ENCODE measurements at places on chromosomes 5 and 9.

GRCh38 chr5:90783460-90784333 lies 225.1 kb downstream of the ADGRV1 start:
- DNase-seq = peak; percentile 35

GRCh38 chr9:126564128-126564527 lies 49.6 kb upstream of the LMX1B start:
- DNase-seq = no peak

GRCh38 chr9:17130291-17130690 lies 4.5 kb upstream of the CNTLN start:
- DNase-seq = no peak

GRCh38 chr5:75933489-75933888 lies 149.7 kb upstream of the SV2C start:
- DNase-seq = no peak

- no peak for DNase-seq
These were observed 14.2 kb upstream of the SERINC5 start for GRCh38 chr5:80269991-80270438.

- no peak for DNase-seq
These were observed 11.4 kb downstream of the CTNND2 start for GRCh38 chr5:11892832-11893231.

DNA sequence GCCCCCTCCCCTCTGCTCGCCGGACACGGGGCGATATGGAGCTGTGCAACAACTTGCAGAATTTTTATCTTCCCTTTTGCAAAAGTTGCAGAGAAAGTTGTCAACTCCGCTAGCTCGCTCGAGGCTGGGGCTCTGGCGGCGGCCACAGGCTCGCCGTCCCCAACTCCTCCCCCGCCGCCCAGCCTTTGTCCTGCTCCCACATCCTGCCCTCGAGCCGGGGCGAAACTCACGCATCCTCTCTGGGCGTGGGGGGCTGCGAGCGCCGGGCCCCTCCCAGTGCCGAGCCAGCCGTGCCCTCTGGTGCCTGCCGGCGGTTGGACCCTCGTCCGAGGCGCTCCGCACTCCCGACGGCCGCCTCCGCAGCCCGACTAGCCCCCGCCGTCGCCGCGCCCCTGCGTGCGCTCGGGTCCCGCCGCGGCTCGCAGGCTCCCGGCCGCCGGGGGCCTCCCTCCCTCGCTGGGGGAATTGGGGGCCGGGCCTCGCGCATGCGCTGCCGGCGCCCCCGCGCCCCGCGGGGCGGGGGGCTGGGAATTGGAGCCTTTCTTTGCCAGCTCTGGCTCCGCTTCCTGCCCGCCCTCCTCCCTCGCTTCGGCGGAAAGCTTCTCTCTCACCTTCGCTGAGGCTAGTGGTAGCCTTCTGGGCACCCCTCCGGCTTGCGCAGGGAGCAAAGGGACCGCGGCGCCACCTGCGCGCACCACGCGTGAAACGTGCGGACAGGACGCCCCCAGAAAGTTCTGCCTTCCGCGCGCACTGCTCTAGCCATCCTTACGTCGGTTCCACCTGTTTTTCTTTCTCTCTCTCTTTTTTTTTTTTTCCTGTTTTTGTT lies at the start of gene CCNJL:
TSS of gene CCNJL (minus strand) at position 431 of the 826 bp plus-strand sequence. CDS start 641 bp downstream, outside the sequence.
- no peak for DNase-seq

DNA sequence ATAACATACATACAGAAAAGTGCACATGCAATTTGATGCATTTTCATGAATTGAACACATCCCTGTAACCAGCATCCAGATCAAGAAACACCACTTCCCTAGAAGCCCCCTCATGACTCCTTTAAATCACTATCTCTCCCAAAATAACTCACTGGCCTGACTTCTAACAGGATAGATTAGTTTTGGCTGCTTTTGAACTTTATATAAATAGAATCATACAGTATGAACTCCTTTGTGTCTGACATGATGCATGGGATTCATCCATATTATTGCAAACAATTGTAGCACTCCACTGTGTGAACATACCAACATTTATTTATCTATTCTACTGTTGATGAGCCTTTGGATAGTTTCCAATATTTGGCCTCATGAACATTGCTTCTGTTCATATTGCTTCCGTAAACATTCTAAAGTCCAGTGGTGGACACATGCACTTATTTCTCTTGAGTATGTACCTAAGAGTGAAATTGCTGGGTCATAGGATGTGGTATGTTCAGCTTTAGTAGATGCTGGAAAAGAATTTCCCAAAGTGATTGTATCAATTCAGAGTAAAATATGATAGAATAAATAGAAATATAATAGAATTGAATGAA lies 148.7 kb upstream of the GDNF start:
- DNase-seq = no peak

DNA sequence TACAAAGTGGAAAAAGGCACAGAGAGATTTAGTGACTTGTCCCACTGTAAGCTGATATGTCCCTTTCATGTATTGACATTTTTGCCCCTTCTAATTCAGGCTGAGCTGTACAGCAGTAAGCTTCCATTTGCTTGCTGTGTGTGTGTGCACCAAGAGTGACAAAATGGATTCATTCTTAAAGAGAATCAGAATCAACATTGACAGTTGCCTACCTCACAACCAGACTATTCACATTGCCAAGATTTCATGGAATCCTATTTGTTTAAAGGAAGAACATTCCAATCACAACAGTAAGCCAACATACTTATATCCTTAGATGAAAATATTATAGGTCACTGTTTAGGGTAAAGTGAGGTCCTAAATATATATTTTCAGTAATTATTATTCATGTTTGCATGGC lies 102.6 kb downstream of the TMEM232 start:
- DNase-seq = no peak

GRCh38 chr9:8963885-8964284 lies 1164.3 kb upstream of the DMAC1 start:
- DNase-seq = no peak

DNA sequence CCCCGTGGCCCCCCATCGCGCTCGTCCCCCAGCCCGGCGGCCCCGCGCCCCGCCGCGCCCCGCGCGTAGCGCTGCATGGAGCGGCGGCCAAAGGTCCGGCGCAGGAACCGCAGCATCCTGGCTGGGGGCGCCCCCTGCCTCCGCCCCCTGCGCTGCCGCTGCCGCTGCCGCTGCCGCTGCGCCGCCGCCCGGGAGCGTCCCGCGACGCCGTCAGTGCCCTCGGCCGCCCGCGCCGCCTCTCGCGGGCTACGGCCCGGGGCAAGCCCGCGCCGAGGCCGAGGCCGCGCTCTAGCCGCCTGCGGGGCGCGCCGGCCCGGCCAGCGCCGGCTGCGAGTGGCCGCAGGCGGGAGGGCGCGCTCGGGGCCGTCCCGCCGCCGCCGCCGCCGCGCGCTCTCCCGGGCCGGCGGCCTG lies 523 bp downstream of the EPB41L4B start:
- no peak for DNase-seq

DNA sequence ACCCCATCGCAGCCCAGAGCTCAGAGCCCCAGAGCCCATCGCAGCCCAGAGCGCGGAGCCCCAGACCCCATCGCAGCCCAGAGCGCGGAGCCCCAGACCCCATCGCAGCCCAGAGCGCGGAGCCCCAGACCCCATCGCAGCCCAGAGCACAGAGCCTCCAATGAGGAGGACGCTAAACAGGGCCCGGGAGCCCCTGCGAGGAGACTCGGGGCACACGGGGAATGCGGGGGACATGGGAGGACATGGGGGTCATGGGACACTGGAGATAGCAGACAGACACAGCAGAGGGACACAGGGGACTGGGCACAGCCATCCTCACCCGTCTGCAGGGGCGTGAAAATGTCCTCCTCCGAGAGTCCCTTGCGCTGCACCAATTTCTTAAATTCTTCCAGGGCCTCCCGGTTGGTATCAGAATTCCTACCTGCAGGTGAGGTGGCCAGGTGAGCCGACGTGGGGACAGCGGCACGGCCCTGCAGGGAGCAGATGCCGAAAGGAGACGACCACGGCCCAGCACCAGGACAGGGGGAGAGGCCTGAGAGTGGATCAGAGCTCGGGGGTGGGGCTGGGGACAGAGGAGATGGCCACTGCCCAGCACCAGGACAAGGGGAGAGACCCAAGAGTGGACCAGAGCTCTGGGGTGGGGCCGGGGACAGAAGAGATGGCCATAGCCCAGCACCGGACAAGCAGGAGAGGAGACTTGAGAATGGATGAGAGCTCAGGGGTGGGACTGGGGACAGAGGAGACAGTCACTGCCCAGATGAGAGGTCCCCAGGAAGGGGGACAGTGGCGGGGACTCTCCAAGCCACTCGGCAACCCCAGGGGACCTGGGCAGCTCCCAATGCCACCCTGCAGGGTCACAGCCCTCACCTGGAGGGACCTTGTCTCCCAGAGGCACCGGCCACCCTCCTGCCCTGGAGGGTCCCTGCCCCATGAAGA lies 2.8 kb downstream of the OBP2B start:
- no peak for DNase-seq

GRCh38 chr5:155943516-155944407 lies 383.2 kb upstream of the SGCD start:
- no peak for DNase-seq

DNA sequence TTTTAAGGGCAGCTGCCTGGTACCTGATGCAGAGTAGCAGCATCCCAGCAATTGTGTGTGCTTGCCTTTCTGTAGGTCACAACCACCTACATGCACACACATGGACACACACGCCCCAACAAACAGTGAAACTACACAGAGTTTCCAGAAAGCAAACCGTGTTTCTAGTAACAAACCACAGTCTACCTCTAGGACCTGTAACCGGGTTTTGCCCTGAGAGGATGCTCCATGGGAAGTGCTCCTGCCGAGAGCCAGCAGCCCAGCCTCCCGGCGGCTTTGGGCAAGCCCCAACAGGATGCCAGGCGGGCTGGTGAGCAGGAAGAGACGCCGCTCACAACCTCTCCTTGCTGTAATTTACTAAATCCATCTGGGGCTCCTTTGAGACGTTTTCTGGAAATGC lies 4.1 kb upstream of the TCF7 start:
- DNase-seq = no peak

- no peak for DNase-seq
These were observed 587.0 kb downstream of the CDH18 start for GRCh38 chr5:19401032-19401431.

DNA sequence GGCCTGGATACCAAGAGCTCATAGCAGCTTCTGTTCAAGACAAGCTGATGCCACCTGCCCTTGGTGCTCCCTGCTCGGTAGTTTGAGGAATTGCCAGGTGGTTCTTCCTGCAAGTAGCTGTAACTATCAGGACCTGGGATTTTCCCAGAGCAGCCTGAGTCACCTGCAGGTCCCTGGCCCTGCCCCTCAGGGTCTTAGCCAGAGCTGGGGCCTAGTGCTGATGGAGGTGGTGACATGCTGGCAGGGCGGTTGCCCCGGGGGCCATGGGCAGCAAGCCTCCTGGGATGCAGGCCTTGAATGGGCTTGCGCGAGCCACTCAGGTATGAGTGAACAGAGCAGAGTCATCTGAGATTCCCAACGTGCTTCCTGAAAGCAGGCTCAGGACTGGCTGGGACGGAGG lies 262.3 kb downstream of the HSPA4 start:
- DNase-seq = no peak

GRCh38 chr5:148387325-148387724 lies 3.6 kb downstream of the FBXO38 start:
- no peak for DNase-seq

DNA sequence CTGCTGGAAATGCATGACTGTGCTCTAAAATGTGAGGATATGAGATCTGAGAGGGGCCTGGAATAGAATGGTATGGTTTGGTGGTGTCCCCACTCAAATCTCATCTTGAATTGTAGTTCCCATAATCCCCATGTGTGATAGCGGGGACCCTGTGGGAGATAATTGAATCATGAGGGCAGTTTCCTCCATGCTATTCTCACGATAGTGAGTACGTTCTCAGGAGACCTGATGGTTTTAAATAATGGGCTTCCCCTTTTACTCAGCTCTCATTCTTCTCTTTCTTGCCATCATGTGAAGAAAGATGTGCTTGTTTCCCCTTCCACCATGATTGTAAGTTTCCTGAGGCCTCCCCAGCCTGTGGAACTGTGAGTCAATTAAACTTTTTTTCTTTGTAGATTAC lies 133.6 kb upstream of the ADAMTS16 start:
- DNase-seq = no peak

- no peak for DNase-seq
These were observed 51.7 kb downstream of the CPLANE1 start for GRCh38 chr5:37197340-37198050.

DNA sequence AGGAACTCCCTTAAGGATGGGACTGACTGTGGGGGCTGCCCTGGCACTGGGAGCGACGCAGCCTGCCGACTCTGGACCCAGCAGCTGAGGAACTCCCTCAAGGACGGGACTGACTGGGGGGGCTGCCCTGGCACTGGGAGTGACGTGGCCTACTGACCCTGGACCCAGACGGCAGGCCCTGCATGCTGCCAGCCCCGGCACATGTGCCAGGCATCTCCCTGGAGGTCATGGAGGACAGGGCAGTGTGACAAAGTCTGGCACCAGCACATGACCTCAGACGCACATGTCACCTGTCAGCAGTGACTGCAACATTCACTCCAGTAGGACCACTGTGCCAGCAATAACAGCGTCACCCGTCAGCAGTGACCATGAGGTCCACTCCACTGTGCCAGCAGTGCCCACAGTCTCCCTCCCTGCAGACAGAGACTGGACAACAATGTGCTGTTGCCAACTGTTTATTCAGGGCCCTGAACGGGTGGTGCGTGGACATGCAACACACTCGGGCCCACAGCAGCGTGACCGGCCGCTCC lies 4.5 kb downstream of the FBXW5 start:
- DNase-seq = no peak

DNA sequence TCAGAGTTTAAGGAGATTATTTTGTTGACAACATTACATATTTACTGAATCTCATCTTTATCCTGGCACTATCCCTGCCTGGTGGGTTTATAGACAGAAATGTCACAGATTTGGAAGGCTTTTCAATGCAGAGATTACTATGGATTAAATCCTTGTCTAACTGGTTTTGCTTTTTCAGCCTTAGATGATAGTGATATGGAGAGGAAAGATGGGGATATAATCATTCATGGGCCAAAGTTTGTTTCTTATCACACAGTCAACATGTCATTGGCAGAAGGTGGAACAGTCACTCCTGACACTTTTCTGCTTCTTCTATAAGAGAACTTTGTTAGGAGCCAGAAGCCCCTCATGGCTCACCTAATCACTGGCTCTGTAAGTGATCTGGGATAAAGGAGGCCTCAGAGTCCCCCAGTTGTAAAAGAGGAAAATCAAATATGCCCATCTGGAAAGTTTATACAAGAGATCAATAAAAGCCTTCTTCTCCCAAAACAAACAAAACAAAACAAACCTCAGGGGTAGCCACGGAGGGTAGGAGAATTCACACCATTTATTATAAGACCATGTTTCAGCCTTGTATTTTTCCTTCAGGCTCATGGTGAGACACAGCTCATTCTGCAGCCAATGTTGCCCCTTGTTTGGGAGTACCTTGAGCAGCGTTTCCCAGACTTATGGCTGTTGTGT lies 101.2 kb downstream of the PCSK1 start:
- DNase-seq = no peak

- DNase-seq = no peak
These were observed 18.7 kb upstream of the PIK3R1 start for GRCh38 chr5:68196876-68197275.

- DNase-seq = no peak
These were observed 75.6 kb downstream of the C7 start for GRCh38 chr5:40984884-40985283.

GRCh38 chr5:107253246-107253645 lies 417.5 kb downstream of the EFNA5 start:
- no peak for DNase-seq

All from activated CD4-positive, CD25-positive, alpha-beta regulatory T cell treated with anti-CD3 and anti-CD28 coated beads, Interleukin-2, amount 50 U/mL, for 16 hours (primary cell).